Left lung (tissue), 14 donors: ENCODE measurements at places on chromosomes 12 and 14. TPM values are rescaled to one million over a fixed set of nuclear protein-coding genes. Genes with fewer than 3 reads are reported as not detected.

POLE2 gene
- 8.2 TPM for total RNA-seq

DNA sequence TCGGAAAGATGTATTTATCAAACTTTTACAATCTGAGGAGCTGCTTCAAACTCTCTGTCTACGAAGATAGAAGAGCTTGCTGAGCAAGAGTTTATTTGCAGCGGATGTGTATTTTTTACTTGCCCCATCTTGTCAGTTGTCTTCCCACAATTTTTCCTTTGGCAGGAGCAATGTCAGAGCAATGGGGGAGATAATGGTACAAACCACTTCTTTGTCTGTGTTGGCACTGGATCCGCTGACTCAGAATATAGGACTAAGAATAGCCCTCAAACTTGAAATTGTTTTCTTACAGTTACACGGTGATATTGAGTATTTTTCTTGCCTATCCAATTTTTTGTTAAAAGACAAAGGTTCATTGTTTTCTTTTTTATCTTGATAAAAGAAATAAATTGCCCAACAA is 27.6 kb downstream of the HELB start:
- DNase-seq: no peak

TBC1D30 gene
- total RNA-seq: 15.8 TPM

DNA sequence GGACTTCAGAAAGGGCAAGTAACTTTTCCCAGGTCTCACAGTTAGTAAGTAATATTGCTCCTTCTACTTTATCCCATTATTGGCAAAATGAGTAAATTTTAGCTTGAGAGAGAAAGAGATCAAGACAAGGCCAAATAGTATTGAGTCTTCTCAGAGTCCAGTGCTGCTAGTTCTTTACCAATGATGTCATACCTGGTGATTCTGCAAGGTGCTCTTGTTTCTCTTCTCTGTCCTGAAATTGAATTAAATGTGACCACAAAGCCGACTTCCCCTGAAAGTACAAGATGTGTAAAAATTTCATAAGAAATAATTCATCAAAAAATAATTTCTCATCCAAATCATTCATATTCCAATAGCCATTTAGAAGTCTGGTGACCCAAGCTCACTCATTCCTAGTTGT is 97.5 kb upstream of the SINHCAF start:
- DNase-seq: no peak

DNA sequence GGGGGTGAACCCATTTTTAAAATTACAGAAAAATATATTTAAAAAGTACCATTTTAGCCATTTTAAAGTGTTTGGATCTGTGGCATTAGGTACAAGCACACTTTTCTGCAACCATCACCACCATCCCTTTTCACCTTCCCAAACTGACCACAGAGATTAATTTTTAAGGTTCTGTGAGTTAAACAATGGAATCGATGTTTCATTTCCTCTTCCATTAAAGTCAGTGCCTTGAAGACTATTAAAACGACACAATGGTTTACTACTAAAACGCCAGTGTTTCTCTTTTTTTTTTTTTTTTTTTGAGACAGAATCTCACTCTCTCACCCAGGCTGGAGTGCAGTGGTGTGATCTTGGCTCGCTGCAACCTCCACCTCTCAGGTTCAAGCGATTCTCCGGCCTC is 78.1 kb upstream of the GPR68 start:
- DNase-seq: no peak

HOXC12 gene
- total RNA-seq: not detected

SERPINA5 gene
- total RNA-seq: 3.2 TPM

IFNG gene
- total RNA-seq: not detected

DNA sequence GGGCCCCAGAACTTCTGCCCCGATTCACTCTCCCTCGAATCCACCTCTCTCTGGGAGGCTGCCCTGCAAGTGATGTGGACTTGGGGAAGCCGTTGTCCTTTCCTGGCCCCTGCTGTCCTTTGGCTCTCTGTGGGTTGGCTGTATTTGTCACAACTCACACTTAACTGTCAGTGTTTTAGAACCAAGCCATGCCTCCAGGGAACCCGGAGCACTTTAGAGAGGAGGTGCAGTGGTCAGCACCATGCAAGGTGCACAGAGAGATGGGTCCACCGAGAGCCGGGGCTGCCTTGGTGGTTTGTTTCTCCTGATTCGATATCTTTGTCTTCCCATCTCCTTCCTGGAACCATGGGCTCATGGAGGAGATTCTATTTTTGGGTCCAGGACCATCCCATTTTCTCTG is 129.5 kb upstream of the RTL1 start:
- DNase-seq: no peak

ITGB7 gene
- 3.8 TPM for total RNA-seq

ASIC1 gene
- 2.1 TPM for total RNA-seq
